Stimulated activated CD4-positive, alpha-beta T cell treated with anti-CD3 and anti-CD28 coated beads, Interleukin-1b, Interleukin-23, amount 100 ng/mL, for 1 hour (primary cell): ENCODE measurements at places on chromosomes 1 and 21.

DNA sequence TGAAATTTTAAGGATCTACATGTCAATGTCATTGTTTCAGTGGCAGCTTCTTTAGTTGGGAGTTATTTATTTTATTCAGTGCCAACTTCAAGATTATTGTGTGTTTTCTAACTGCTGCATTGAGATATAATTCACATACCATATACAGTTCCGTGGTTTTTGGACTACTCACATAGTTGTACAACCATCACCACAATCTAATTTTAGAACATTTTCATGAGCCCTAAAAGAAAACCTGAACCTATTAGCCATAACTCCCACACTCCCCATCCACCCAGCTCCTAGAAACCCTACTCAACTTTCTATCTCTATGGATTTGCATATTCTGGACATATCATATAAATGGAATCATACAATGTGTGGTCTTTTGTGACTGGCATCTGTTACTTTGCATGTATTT, 220.0 kb downstream of the LRRC40 start:
- no peak for DNase-seq

GRCh38 chr1:187046293-187046692, 217.5 kb downstream of the PLA2G4A start:
- DNase-seq = no peak

GRCh38 chr1:52203935-52204625, 62.2 kb downstream of the ZFYVE9 start:
- DNase-seq = no peak

GRCh38 chr1:233172201-233172600, 123.3 kb downstream of the PCNX2 start:
- DNase-seq = no peak

- DNase-seq = no peak
Observed at GRCh38 chr1:21931171-21932093, 5.7 kb downstream of the HSPG2 start.

DNA sequence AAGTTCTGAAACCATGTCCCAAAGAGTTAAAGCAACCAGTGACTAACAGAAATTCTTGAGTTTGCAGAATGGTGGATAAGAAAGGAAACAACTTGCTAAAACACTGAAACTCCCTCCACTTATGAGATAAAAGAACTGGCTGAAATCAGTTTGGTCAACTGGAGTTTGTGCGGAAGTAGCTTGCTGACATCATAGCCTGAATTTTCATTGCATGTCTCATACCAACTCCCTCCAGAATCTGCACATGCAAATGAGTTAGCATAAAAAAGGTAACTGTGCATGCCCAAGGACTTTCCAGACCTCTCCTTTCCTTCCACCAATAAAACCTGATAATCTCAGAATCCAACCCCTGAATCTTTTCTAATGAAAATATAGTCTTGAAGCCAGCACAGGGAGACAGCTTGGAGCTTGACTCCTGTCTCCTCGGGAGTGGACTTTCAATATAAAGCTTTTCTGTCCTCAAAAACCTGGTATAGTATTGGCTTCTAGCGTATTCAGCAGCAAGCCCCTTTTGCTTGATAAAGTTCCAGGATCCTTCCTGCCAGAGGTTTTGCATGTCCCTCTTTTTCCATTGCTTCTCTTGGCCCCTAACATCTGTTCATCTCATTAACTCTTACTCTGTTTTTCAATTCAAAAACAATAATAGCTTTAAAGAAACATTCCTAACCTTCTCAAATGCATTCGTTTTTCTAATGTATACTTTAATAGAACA, 785.8 kb upstream of the ADGRL4 start:
- no peak for DNase-seq

DNA sequence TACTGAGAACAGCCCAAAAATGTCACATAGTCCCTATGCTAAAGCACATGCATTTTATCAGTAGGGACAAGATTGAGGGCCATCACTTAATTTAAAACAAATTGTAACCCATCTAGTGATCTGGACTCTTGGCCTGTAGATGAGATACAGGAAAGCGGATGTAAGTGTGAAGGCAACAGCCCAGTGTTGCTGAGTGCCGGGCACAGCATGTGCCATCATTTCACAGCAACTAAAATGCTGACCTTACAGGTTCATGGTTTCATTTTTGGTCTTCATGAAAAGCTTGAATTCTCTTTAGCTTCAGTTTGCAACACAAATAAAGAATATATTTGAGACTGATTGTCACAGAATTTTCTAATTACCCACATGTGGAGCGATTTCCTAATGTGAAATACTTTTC, 5.8 kb downstream of the COG2 start:
- DNase-seq = no peak

DNA sequence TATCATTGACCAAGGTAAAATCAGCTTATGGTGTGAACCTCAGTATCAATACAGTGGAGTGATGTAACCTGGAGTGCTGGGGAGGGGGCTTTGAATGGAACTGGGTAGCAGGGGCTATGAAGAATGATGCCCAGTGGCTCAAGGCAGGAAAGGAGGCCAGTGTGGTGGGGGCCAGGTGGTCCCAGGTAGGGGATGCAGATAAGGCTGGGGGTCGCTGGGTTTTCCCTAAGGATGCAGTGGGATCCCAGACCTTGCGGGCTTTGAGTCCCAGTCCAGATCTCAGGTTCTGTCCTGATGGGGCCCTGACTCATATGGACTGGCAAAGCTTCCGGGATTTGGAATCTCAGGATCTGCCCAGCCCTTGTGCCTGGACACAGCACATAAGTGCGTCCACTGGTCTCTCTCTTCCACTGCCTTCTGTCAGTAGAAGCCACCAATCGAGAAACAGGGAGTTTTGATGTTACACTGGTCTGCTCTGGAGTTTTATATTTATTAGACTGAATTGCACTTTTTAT, 52.0 kb downstream of the S100B start:
- DNase-seq = no peak

GRCh38 chr21:29423099-29423870, 124.6 kb downstream of the BACH1 start:
- no peak for DNase-seq

DNA sequence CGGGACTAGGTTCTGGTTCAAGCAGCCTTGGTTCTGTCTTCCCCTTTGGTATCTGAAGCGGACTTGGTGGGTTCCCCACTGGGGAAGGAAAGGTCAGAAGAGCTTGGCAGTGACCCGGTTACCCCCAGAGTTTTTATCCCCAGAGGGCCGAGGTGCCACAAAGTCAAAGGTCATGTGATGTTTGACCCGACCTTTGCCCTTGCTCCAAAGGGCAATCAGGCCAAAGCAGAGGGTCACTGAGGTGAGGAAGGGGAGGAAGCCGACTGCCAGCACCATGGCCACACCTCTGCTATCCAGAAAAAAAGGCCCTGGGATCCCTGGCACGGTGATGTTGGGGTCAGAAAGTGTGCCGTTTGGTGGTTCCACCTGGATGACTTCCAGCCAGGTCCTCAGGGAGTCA, 4.4 kb downstream of the LINGO4 start:
- DNase-seq = no peak

DNA sequence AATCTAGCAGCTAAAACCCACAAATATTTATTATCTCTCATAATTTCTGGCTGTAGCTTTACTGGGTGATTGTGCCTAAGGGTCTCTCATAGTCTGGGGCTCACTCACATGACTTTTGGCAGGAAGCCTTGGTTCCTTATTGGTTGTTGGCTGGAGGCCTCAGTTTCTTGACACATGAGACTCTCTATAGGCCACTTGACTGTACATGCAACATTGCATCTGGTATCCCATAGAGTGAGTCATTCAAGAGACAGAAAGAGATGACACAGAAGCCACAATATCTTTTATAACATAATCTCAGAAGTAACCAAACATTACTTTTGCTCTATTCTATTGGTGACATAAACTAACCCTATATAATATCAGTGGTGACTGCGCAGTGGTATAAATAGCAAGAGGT, 128.5 kb upstream of the HNRNPU start:
- no peak for DNase-seq

DNA sequence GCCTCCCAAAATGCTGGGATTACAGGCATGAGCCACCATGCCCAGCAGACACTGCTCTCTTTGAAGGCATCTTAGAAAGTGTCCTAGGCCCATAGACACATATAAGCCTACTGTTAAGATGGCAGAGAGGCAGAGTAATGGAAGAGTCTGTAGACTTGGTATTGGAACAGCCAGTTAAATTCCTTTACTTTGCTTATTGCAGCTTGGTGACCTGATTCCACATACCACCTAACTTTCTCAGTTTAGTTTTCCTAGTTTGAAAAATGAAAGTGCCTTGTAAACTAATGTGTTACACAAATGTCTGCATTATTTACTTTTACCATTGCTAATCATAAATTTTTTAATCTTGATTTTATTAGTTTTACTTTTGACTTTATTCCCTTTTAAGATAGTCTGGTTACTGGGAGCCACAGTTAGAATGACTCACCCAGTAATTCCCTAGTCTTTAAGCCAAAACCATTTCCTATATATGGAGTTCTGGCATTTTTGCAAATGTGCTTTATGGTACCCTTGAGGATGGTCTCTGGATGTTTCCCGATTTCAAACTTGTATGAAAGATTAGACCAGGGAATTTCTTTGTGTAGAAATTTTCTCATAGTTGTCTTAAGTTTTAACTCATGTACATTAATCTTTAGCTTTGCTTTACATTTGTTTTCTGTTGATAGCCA, 6.4 kb downstream of the SMAP2 start:
- DNase-seq = no peak

DNA sequence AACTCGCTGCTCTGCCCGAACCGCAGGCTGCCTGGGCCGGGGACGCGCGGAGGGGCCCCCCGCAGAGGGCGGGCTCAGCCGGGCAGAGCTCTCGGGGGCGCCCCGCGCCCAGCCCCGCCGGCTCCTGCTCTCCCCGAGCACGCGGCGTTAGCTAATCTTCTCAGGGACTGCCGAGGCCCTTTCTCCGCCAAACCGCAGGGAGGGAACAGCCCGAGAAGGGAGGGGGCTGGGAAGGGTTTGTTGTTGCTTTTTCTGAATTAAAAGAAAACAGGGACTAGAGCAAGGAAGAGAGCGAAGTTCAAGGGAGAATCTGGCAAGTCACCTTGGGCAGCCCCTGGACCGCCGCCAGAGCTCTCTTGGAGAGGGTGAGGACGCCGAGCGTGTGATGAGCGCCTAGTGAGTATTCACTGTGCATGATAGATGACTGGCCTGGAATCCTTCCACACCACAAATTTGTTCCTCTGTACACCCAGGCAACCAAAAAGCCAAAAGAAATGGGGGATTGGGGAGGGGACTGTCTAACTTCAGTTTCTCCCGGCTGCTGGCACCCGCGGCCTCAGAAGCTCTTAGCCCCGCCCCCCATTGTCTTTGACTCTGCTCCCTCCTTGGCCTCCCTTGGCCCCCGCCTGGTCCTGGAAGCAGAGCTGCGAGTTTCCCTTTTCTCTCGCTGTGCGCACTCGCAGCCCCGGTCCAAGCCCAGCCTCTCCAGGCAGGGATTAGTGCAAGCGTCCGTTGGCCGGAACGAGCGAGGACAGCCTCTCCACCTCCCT, 19.7 kb upstream of the LMX1A start:
- no peak for DNase-seq

DNA sequence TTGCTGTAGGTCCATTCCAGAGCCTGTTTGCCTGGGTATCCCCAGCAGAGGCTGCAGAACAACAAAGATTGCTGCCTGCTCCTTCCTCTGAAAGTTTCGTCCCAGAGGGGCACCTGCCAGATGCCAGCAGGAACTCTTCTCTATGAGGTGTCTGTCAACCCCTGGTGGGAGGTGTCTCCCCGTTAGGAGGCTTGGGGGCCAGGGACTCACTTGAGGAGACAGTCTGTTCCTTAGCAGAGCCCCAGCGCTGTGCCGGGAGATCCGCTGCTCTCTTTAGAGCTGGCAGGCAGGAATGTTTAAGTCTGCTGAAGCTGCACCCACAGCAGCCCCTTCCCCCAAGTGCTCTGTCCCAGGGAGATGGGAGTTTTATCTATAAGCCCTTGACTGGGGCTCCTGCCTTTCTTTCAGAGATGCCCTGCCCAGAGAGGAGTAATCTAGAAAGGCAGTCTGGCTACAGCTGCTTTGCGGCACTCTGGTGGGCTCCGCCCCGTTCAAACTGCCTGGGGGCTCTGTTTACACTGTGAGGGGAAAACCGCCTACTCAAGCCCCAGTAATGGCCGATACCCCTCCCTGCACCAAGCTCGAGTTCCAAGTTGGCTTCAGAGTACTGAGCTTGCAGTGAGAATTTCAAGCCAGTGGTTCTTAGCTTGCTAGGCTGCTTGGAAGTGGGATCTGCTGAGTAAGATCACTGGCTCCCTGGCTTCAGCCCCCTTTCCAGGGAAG, 8.7 kb upstream of the SLC25A24 start:
- DNase-seq = no peak

DNA sequence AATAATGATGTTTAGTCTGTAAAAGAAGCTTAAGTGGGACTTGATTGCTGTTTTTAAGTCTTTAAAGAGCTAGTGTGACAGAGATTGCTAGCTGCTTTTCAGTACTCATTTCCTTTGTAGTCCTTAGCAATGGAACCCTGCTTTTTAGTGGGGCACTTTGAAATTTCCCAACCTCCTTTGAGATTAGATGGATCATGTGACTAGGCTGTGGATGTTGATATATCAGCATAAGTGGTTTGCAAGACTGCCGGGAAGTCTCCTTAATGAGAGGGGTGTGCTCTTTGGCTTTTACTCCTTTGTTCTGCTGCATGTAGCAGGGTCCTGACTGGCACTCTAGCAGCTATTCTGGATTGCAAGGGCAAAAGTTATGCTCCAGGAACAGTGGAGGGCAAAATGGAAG, 11.2 kb upstream of the RCOR3 start:
- no peak for DNase-seq

DNA sequence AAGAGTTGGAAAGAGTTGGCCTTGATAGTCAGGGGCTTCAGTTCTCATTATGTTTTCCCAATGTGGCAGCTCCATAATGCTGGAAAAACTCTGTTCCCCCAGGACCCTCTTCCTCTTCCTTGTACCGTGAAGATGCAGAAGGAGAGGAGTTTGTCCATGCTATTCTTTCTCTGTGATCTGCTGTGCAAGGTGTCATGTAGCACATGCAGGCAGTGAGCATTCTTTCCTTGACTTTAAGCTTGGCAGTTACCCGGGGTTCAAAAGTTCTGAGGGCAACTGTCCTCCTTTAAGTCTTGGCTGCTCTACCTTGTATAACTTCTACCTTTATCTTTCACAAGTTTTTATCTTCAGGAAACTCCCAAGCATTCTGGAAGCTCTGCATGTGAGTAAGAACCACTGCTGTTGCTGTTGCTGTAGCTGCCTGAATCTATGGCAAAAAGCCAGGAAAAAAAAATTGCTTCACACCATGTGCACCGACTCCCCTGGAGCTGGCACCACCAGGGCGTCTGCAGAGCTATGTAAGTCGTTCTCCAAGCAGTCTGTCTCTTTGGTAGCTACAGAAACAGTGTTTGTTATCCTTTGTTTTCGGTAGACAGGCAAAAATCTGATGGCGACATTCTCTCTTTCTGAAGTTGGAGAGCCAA, 42.7 kb upstream of the SLC16A1 start:
- DNase-seq = no peak

GRCh38 chr1:157004806-157005205, 40.7 kb downstream of the ARHGEF11 start:
- DNase-seq = no peak
